Activated naive CD4-positive, alpha-beta T cell (primary cell): ENCODE measurements at places on chromosomes 2 and 18.

DNA sequence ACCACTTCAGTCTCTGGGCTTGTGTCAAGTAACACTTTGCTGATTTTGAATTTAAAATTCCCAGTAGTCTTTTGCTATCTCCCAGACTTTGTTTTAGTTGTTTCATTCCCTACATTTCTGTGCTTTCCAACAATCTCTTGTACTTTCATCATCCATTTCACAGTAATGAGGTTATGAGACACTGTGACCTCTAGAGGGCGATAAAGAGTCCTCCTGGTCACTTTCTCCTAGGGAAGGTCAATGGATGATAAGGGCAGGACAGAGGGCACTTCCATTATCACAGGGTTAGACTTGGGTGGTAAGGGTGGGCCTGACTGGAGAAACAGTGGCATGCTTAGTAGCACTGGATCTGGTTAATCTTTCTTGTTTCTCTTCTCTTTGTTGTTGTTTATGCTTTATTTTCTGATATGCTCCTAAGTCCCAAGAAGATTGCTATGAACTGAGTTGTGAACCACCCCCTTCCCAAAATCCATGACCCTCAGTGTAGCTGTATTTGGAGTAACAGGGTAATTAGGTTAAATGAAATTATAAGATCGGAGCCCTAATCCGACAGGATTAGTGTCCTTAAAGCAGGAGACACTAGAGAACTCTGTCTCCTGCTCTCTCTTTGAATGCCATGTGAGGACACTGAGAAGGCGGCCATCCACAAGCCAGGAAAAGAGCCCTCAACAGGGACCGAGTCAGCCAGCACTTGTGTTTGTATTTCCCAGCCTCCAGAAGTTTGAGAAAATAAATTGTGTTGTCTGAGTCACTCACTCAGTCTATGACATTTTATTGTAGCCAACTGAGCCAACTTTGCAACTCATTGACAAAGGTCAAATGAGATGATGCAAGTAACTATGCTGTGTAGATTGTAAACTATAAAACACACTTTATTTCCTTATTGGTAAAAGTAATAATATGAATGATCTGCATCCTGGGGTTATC, 779.2 kb downstream of the CNTNAP5 start:
- DNase-seq = no peak

DNA sequence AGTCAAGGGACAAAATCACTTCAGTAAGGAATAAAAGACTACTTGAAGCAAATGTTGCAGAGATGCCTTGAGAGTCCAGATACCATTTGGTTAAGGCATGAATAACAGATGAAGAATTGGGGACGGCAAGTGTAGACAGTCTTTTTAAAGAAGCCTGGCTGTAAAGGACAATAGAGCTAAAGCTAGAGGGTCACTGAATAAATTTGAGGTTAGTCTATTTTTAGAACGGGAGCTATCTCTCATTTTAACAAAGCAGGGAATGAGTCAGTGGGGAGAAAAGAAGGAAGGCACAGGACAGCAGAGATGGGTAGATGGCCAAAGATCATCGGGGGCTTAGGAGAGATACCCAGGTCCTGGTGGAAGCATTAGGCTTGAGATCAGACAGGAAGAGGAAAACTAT, 30.6 kb upstream of the CHN1 start:
- no peak for DNase-seq

- no peak for DNase-seq
Observed at GRCh38 chr2:231174211-231174651, 24.2 kb upstream of the ARMC9 start.

- DNase-seq = no peak
Observed at GRCh38 chr2:128665113-128665512, 346.4 kb upstream of the HS6ST1 start.

GRCh38 chr18:77320971-77321559, 71.4 kb downstream of the GALR1 start:
- no peak for DNase-seq

- DNase-seq = no peak
Observed at GRCh38 chr18:42821492-42821891, 294.0 kb downstream of the RIT2 start.

DNA sequence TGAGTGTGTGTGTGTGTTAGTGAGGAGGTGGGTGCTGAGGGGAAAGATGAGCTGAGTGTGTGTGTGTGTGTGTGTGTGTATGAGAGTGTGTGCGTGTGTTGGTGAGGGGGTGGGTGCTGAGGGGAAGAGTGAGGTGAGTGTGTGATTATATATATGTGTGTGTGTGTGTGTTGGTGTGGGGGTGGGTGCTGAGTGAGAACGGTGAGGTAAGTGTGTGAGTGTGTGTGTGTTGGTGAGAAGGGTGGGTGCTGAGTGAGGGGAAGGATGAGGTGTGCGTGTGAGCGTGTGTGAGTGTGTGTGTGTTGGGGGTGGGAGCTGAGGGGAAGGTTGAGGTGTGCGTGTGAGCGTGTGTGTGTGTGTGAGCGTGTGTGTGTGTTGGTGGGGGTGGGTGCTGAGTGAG, 322.0 kb upstream of the NT5C1B start:
- DNase-seq = no peak
